ENCODE measurements at places on chromosomes 3 and 15.

- no peak for DNase-seq
These were observed 75.4 kb downstream of the REC114 start for GRCh38 chr15:73518180-73518862.

DNA sequence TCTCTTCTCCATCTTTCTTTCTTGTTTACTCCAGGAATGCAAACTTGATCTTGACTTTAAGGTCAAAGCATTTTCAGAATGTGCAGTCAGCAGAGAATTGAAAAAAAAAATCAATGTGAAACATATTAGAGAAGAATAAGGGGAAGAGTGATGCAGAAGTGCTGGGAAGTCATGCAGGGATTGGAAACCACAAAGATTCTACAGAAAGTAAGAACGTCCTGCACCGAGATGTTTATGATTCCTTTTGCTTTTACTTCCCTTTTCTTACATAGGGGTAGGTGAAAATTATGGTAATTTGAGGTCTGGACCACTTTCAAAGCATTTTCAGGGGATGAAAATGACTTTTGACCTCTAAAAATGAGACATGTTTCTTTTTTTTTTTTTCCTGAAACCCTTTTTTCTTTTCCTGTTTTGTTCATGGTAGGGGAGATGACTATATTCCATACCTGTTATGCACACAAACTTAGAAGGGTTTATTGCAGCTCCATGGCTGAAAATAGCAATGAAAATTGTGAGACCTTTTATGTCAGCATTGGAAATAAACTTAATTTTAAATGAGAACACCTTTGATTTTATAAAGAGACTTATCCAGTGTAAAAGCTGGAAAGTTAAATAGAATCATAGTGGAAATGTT is 623.5 kb upstream of the TBL1XR1 start:
- no peak for DNase-seq

GRCh38 chr3:146036281-146036680 is 124.7 kb downstream of the PLOD2 start:
- no peak for DNase-seq

DNA sequence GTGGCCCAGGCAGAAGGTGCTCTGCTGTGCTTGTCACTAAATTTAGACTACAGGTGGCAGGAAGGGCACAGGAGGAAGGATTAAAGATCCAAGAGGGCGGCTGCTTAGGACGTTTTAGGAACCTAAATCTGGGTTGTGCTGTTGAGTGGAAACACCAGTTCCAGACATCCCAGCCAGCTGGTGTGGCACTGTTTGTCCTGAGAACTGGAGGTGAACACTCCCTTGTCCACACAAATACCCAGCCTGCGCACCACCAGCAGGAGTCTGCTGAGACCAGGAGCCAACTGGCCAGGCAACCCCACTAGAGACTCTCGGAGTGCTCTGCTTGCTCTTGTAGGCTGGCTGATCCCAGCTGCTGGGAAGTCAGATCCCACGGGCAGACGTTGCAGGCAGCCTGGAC is 30.3 kb upstream of the UACA start:
- DNase-seq, result no peak

GRCh38 chr15:58444056-58444455 is 12.3 kb downstream of the LIPC start:
- DNase-seq, result no peak

- DNase-seq, result no peak
These were observed 411.2 kb downstream of the VPS13C start for GRCh38 chr15:61649046-61649445.

DNA sequence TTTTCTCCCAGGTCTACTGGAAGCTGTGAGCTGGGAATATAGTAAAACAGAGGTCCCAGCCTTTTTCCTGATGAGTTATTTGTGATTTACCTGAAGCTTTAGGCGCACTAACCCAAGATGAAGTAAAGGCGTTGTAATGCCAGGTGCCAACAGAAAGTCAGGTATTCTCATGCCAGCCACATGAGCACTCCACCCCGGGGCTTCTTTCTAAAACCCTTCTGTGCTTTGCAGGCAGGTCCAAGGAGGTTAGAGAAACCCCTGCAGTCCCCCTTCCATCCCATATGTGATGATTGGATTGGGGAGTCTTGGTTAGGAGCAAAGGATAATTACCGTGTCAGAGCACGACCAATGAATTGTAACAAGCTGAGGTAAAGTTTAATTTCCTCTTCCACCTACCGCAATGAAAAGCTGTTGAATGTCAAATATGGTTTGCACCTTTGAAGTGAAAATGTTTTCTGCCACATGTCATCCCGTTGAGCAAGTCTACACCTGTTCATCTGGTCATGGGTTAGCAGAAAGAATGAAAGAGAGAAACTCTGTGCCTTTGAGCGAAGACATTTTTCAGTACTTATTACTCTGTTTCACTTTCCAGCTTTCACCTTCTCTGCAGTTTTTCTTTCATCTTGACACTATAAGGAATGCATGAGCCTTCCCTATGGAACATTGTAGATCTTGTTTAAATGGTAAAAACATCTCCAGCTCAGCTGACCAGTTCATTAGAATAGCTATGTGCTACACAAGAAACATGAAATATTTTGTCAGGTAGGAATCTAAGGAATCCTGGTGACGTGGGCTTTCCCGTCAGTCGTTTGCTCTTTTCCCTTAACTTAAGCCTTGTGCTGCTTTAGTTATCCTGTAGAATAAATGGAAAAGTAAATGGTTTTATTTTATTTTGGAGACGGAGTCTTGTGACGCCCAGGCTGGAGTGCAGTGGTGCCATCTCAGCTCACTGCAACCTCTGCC is 204.6 kb upstream of the IL12A start:
- no peak for DNase-seq

- DNase-seq, result no peak
These were observed 828.6 kb upstream of the NR2F2 start for GRCh38 chr15:95501865-95502264.

- DNase-seq, result no peak
These were observed 11.8 kb downstream of the CACNA1D start for GRCh38 chr3:53506110-53506762.

GRCh38 chr3:115843206-115843605 is 219.9 kb downstream of the GAP43 start:
- DNase-seq, result no peak

- no peak for DNase-seq
These were observed 1029.3 kb upstream of the CFAP20DC start for GRCh38 chr3:60079076-60079475.

GRCh38 chr3:167941234-167941995 is 154.3 kb downstream of the GOLIM4 start:
- DNase-seq, result peak; percentile 51
